ENCODE measurements at places on chromosomes 7 and 10.

DNA sequence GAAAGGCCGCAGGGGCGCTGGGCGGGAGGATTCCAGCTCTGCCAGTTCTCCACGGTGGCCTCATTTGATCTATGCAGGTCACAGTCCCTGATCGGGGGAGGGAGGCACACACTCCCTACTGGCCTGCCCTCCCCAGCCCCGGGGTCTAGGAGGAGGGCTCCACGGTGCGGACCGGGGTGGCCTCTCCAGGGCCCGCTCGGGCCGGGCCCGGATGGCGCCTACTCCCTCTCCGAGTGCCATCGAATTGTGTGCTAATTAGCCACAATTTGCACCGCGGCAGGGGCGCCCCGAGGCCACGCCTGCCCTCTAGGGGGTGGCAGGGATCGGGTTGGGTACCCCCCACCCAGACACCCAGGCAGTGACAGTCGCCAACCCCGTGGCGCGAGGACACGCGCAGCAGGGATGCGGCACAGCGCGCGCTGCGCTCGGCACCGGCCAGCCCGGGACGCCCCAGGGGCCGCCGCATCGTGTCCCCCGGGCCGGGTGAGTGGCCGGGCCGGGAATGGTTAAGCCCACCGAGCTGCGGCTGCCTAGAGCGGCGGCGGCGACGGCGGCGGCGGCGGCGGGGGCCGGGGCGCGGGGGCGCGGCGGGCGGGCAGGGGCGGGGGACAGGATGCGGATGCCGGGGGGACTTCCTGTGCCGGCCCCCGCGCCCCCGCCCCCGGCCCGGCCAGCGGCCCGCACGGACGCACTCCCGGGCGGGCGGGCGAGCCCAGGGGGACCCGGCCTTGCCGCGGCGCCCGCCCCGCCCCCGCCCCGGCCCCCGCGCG is at the start of gene ZNF853:
TSS of gene ZNF853 (plus strand) at position 658 of the 770 bp plus-strand sequence. CDS start 565 bp downstream, outside the sequence.
- DNase-seq = no peak

DNA sequence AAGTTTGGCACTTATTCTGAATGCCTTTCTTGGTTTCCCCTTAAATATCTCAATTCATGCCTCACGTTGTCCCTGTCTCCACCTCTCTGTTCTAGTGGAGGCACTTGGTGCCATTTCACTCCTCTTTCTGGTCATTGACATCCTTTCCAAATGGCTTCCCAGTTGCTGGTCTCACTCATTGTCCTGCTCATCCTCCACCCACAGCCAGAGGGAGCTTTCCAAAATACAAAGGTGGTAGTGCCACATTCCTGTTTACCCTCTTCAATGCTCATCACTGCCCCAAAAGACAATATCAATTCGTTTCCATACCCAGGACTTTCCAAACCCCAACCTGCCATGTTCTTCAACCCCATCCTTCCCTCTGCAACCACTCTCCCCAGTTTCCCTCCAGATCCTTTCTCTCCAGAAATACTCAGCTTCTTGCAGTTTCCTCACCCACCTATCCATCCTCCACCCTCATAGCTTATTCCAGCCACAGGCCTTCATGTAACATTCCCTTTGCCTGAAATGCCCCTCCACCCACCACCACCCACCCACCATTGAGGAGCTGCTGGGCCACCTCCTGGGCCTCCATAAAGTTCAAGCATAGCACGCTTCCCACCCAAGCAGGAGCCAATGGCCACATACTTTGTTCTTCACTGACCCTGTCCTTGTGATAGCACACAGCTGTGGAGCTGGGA is 63.1 kb upstream of the ADRB1 start:
- DNase-seq = no peak

DNA sequence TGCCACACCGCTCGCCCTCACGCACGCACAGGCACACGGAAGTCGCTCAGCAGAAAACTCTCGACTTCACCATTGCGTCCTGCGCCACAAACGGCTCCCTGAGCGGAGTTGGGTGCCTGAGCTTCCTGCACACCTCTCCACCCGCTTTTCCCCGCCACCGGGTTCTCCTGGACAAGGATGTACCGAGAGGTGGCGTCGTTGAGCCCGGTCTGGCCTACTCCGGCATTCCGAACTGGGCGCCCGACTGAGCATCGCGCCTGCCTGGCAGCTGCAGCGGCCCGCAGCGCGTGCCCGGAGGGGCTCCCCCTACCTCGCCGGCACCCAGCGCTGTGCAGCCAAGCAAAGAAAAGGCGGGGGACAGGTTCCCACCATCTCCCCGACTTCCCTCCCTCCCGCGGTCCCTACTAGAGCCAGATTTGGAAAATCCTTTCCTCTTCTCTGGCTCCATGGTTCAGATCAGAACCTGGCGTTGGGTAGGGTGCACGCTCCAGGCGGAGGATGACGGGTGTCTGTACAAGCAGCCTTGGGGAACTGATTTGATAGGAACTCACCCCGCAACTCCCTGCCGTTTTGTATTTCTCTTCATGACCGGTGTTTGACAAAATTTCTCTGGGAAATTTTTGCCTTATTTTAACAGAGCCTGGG is 1.7 kb downstream of the SORCS3 start:
- peak; percentile 63 for DNase-seq

GRCh38 chr10:14543046-14543903 is 212.6 kb upstream of the FRMD4A start:
- peak; percentile 21 for DNase-seq

- no peak for DNase-seq
These were observed 12.3 kb downstream of the NHLRC2 start for GRCh38 chr10:113866551-113867394.

DNA sequence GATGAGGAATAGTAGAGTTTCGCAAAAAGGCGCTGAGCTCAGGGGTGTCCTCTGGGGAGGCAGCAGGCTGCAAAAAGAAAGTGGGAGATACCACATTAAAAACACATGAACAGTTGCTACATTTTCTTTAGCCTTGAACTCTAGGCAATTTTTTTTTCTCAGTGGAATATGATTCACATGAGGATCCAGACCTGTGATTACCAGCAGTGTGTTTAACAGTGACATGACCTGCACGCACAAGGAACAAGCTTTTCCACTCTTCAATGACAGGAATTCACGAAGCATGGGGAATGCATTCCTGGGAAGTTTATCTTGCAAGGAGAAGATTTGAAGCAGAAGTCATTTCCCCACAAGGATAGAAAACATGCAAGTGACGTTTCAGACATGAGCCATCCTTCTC is 161.6 kb downstream of the ITGA8 start:
- DNase-seq = peak; percentile 68

DNA sequence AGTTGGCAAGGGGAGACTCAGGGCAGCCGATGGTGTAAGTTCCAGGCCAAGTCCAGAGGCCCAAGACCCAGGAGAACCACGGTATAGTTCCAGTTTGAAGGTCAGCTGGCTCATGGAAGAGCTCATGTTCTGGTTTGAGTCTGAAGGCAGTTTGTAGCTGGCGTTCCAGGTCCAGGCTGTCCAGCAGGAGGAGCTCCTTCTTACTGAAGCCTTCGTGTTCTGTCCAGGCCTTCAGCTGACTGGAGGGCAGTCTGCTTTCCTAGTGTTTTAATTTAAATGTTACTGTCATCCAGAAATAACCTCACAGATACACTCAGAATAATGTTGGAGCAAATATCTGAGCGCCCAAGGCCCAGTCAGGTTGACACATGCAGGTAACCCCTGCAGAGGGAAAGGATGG is 4.2 kb downstream of the SUN1 start:
- peak; percentile 60 for DNase-seq

GRCh38 chr10:97188261-97188711 is 2.5 kb upstream of the SLIT1 start:
- no peak for DNase-seq

GRCh38 chr10:15167411-15168290 is 842 bp downstream of the NMT2 start:
- DNase-seq = peak; percentile 72

DNA sequence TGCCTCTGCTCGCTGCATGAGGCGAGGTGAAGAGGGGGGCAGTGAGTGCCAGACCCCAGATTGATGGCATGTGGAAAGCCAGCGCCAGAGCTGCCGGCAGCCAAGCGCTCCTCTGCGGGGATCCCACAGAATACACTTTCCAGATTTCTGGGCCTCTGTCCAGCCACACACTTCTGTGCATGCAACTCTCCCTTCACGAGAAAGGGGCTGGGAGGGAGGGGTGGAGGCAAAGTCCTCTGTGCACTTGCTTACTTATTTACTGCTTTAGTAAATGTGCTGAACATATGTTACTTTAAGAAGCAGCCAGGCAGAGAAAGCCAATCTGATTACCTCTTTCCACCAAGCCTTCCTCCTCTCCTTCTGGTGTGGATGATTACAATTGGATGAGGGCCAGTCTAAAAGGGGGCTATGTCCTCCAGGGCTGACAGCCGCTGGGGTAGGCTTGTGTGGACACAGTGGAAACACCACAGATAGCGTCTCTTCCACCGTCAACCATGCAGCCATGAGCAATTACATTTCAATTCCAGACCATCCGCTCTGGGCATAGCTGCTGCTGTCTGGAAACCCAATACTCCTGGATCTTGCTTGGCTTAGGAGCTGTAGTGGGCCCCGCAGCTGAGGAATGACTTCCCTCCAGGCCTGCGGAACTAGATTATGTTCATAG is 322.8 kb upstream of the ANKRD30A start:
- peak; percentile 27 for DNase-seq

DNA sequence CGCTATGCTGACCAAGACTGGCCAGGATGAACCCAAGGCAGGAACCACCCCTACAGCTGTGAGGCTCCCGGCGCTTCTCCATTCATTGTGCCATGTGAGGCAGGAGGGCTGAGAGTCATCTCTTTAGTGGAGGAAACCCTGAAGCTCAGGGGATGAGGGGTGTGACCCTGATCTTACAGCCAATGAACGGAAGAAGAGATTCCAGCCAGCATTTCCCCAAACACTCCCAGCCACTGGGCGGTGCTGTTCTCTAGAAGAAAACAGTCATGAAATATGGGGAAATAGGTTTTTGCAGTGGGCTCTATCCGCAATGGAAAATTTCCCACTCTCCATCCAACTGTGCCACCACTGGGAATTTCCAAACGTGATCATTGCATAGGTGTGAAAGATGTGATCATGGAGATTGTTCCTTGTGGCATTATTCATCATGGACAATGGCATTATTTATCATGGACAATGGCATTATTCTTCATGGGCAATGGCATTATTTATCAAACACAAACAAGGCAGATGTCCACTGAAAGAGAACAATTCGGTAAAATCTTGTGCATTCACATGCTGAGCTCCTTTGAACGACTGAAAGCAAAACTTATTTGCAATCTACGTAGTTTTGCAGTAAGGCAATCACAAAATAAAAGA is 14.0 kb upstream of the SLC18A2 start:
- peak; percentile 76 for DNase-seq

- DNase-seq = peak; percentile 35
These were observed 248.2 kb upstream of the KLF14 start for GRCh38 chr7:130982160-130982638.

DNA sequence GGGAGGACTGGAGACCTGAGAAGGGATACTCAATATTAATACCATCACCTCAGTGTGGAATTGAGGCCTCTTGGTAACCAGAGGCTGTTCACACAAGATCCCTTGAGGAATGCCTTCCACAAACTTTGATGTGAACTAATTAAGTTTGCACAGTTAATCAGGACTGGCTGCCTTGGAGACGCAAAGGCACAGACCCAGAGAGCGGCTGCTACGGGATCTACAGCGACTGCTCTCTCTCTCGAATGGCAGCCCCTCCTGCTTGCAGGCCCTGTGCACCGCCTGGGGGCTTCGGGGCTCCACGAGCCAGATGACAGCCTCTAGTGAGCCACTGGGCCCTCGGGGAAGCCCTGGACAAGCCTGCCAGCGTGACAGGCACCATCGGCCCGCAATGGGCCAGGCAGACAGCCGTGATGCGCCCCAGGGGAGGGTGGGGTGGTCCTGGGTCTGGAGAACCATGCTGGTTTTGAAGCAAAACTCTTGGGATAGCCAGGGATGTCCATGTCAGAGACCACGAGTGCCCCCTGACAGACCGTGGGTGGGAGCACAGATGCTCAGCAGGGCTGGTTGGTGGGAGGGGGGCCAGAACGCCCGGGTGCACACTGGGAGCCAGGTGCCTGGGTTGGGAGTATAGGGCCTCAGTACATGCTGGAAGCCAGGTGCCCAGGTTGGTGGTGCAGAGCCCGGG is 195.6 kb downstream of the ELFN1 start:
- DNase-seq = no peak

DNA sequence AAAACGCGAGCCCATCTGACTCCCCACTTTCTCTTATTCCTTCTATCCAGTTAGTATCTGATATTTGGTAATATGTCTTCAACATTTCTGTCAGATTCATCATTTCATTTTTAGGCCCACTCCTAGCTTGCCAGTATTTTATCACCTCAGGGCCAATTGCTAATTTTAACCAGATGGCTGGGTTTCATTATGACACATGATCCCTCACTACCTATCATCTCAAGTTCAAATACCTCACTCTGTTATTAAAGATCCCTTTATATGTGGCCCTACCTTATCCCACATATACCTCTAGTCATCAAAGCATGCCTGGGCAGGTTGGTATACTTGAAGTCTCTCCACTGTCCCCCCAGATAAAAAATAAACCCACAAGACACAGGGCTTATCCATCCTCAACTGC is 104.9 kb downstream of the RNLS start:
- DNase-seq = no peak

- DNase-seq = no peak
These were observed 61.9 kb downstream of the HGF start for GRCh38 chr7:81707966-81708365.

DNA sequence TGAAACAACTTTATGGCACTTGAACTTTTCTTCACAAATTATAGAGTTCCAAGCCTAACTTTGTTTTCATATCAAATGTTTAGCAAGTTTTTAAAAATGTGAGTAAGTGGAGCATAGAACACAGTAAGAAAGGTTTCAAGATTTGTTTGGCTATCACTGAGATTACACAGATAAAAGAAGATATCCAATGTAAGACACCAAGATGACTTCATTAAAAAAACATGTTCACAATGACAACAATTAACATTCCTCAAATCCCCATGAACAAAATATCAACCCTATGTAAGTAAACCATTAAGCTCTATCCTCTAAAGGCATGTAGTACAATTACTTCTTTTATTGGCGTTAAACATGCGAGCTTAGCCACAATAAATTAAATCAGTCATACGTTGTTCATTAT is 129.7 kb downstream of the RELN start:
- DNase-seq = no peak

- no peak for DNase-seq
These were observed 867.0 kb upstream of the SORCS1 start for GRCh38 chr10:108031505-108031904.

- DNase-seq = no peak
These were observed 10.9 kb downstream of the HPSE2 start for GRCh38 chr10:99224766-99225165.

- no peak for DNase-seq
These were observed 59.0 kb downstream of the EGFR start for GRCh38 chr7:55077561-55078410.

DNA sequence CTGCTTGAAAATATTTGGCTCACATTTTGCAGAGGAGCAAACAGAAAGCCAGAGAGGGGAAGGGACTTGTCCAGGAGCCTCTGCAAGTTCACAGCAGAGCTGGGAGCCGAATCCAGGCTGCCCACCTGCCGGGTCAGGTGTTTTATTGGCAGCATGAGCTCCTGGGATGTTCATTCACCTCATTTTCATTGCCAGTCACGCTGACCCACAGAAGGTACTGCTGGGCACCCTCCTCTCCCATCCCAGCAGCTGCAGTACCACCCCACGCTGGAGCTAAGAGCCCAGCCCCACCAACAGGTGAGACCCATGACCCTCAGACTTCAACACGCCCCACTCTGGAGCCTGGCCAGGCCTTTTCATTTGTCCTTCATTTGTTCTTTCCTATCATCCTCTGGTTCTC is 102.7 kb downstream of the GRID1 start:
- no peak for DNase-seq

GRCh38 chr7:112752576-112752975 is 37.6 kb downstream of the TMEM168 start:
- DNase-seq = no peak

- DNase-seq = no peak
These were observed 73.9 kb downstream of the PCGF5 start for GRCh38 chr10:91294134-91294906.
